Activated CD8-positive, alpha-beta memory T cell treated with anti-CD3 and anti-CD28 coated beads, Interleukin-2, amount 10 ng/mL, durations not matched to agents 7 days and 5 days (primary cell): ENCODE measurements at places on chromosomes 2 and 18. TPM values are rescaled to one million over a fixed set of nuclear protein-coding genes. Genes with fewer than 3 reads are reported as not detected.

DCDC2C gene
- total RNA-seq = not detected

CYP27A1 gene
- not detected for total RNA-seq

ANO7 gene
- total RNA-seq = 0.53 TPM

LCT gene
- 0.41 TPM for total RNA-seq

CRACDL gene
- 0.35 TPM for total RNA-seq

CFAP65 gene
- not detected for total RNA-seq

SIX3 gene
- total RNA-seq = not detected

GULP1 gene
- total RNA-seq = not detected

CTDSP1 gene
- 152 TPM for total RNA-seq

CABYR gene
- total RNA-seq = 0.76 TPM
